ENCODE measurements at places on chromosomes 5 and 9.
A peak's percentile ranks its signal among the peaks of the same experiment; 100 is the strongest.

DNA sequence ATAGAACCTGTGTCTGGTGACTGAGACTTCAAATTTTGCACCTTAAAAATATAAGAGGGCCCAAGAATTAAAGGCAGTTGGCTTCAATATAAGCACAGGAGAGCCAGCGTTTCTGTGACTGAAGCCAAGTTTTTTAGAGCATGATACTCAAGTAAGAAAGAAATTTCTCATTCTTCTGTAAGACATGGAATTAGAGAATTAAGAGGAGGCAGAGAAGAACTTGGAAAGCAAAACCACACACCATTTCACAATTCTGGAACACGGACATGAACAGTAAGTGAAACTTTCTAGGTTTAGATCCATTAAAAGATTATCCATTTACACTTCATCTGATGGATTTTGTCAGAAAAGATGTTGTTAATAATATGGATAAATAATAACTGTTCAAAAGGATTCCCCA is 8.9 kb upstream of the AGXT2 start:
- DNase-seq, result no peak

DNA sequence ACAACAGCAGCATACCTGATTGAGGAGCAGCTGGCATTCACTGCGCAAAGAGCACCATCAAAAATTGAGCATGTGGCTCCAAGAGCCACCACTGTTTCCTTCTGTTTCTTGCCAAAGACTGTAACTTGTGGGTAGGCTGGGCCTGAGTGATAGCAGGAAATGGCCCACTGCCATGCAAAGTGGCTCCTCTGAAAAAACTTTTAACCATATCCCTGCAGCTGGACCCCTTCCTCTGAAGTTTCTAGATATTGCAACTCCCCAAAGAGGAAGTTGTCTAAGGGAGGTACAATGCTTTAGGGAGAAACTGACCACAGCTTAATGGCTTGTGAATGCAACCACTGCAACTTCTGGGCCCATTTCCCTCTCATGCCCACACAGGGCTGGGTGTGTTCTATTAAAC is 355.4 kb upstream of the PDE4D start:
- DNase-seq, result no peak

DNA sequence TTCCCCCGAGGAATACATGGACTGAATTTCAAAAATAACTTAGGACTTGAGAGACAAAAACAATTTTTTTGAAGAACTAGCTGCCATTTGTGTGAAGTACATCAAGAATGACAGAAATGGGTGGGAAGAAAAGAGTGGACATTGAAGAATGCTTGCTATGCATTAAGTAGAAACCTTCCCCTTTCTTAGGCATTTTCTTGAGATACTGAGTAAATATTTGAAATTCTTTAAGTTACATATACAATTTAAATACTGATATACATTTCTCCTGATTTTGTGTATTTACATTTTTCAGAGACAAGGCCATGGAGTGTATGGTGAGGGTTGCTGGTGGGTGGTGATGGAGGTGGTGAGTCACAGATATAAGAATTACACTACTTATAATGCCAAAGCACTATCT is 319.3 kb upstream of the ADAMTSL1 start:
- DNase-seq, result no peak

GRCh38 chr5:36720688-36721087 is 114.3 kb downstream of the SLC1A3 start:
- DNase-seq, result no peak

GRCh38 chr5:1431896-1432295 is 13.3 kb downstream of the SLC6A3 start:
- DNase-seq, result no peak

DNA sequence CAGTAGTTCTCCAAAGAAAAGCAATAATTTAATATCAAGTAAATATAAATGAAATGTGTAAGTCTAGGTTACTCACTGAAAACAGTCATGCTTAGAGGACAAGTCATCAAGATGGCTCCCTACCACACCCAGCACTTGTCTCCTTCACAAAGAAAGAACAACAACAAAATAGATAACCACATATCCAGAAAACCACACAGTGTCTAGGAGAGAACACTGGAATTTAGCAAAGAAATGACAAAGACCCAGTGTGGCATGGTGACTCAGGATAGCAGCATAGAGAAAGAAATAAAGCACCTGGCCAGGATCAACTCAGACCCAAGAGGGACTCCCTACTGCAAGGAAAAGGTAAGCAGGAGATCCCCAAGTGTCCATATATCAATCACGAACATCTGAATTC is 356.2 kb downstream of the TMEM161B start:
- DNase-seq, result no peak

DNA sequence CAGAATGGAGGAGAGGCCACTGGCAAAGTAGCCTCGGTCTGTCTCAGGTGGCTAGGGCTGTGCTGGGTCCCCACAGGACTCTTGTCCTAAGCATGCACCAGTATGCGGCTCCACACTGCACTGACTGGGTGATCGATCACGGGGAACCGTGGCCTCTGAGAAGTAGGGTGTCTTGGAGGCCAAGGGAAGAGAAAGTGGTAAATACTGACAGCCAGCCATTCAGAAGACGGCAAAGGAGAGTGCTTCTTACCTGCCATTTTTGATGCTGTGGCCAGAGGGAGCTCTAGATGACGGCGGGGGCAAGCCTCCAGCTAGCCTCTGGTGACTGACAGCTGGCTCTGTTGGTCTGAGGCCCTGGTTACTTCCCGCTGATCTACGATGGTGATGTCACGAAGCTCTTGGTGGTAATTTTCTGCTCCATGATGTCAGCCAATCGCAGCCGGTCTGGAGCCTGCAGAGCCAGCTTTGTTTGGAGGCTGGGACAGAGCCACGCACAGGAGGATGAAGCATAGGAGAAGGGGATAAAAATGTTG is 40.4 kb upstream of the GADD45G start:
- no peak for DNase-seq

- DNase-seq, result no peak
These were observed 41.3 kb upstream of the ITGA2 start for GRCh38 chr5:52947851-52948250.

DNA sequence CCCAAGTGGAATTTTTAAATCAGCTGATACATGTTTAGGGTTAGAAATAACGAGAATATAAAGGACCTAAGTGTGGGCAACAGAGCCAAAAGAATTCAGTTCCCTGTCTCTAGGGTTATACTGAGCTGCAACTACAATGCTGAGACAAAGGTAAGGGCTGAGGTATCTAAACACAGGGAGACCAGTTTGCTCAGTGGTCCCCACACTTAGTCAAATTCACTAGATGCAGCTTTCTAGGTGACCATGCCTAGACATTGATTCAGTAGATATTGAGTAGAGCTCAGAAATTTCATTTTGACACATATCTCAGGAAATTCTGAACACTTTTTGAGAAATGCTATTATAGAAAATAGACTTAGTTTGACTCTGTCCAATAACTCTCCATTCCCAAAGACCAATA is 84.8 kb downstream of the PPP2R2B start:
- no peak for DNase-seq

DNA sequence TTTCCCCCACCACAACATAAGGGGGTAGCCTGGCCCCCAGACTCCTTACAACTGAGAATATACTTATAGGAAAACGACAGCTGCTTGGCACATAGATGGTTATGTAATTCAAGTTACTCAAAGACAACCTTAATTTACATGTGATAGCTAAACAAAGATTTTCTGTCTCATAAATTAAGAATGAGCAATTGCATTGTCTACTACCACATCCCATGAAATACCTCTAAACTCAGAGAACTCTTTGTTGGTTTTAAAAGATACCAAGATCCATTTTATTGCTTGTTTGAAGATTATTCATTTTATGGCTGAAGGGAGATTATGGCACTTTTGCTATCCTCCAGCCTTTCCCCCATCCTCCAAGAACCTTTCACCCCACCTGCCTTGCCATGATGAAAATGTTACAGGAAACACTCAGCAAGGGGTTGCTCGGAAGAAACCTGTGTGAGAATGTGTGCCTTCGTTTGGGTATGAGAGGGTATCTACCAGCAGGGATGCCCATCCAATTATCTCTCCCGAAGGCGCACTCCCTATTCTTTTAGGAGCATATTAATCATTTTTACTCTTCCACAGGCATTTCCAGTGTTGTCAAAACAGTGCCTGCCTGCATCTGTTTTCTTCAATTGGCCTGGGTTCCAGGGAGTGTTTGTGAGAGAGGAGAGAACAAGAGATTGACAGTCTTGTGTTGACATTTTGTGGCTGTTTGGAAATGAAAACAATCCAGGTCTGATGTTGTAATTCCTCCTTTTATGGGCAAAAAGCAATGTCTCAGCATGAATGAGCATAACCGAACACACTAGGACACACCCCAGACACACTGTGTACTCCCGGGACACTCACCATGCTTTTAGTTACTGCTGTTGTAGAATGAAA is 208.0 kb upstream of the ANKRD55 start:
- no peak for DNase-seq

- no peak for DNase-seq
These were observed 12.4 kb upstream of the ARAP3 start for GRCh38 chr5:141694479-141694878.

DNA sequence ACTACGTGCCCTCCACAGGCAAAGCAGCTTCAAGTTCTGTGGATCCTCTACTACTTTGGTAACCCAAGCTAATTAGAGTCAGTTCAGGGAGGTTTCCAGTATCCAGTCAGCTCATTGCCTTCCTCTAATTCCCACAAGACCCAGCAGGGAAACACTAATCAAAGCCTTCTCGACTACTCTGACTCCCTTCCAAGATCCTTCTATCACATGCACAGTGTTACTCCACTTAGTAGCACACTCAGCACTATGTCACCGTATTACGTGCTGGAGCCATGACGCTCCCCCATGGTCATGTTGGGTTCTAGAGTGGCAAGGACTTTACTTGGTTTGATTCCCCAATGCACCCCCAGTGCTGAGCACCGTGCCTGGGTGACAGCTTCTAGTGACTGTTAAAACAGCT is 53.0 kb downstream of the DCP2 start:
- DNase-seq, result no peak

GRCh38 chr5:172443441-172444109 is 10.8 kb downstream of the SH3PXD2B start:
- DNase-seq, result peak; percentile 94

- no peak for DNase-seq
These were observed 211.8 kb downstream of the GOLPH3 start for GRCh38 chr5:31962351-31962751.

DNA sequence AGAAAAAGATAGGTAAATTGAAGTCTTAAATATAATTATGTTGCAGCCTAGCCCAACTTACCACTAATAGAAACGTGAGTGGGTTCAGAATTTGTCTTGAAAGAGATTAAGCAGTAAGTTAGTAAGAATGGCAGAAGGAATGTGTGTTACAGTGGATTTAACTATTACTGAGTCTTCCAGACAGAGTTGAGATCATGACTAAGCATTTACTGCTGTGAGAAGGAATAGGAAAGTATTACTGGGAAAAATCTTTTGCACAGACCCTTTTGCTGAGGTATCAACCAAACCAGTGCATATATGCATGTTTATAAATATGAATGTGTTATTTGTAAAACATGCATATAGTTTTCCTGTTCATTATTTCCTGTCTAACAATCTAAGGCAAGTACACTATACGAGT is 112.8 kb upstream of the EFNA5 start:
- no peak for DNase-seq

DNA sequence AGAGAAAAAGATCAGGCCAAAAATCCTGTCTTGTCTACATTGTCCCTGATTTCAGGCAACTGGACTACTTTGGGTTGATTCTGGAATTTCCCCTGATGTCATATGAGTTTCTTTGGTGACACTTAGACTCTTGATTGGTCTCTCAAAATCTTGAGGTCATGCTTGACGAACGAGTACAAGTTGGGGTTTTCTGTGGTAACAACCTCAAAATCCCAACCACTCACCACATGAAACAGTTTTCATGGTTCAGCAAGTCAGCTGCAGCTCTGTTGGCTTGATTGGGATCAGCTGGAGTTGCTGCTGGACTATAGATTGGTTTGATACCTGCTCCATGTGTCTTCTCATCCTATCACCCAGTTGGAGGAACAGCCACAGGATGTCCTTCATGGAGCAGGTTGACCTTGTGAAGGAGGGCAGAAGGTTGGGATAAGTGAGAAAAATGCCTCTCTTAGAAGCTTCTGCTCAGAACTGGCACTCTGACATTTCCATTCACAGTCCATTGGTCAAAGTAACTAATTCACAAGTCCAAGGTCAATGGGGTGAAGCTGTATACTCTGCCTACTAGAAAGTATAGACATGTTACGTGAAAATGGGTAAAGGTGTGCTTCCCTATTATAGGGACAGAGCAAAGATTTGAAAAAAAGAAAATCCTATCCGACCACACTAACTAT is 284.5 kb downstream of the SH3GL2 start:
- DNase-seq, result no peak

DNA sequence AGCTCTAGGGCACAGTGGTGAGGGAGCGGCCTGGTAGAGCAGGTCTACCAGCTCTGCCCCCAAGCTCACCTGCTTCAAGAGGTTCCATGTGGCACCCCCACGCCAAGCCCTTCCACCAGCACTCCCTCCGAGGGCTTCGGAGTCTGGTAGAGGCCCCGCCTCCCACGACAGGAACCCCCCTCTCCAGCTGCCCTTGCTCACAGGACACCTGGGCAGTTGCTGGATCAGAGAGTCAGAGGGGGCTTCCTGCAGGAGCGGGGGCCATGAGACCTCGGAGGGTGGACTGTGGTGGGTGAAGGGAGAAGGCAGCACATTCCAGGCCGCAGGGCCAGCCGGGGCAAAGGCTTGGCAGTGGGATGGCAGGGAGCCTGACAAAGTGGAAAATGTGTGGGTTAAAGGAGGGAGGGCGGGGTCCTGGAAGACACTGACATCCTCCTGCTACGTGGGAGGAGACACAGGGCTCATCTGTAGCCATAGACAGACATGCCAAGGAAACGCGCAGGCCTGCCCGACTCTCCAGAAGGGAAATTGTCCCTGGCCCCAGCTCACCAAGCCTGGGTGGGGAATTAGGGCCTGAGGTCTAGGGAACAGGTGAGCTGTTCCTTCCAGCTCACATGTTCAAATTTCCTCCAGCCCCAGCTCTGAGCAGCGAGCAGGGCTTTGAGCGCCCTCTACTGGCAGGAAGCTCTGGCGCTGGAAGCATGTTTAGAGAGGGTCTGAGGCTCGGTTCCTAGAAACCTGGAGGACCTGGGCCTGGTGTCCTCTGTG is 74.2 kb downstream of the NTNG2 start:
- no peak for DNase-seq

- DNase-seq, result no peak
These were observed 84.0 kb downstream of the GNAQ start for GRCh38 chr9:77947651-77948050.

DNA sequence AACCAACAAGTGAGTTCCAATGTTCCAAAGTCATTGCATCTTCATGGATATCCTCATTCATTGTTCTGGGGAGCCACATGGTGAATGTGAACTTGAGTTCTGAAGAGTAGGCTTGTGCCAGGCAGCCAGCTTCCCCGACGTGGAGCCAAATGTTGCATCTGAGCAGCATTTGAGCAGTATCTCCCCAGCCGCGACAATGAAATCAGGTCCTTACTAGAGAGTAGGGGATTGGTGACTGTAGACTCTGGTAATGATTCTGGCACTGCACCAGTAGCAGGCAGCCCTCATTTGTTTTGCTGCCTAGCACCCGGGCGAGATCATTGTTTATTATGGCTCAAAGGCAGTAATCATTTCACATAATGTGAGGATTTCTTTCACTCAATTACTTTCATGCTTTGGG is 451.4 kb upstream of the C9orf72 start:
- no peak for DNase-seq
